Cardiac atrium fibroblast (primary cell): ENCODE measurements at places on chromosomes 5 and 9. TPM values are rescaled to one million over a fixed set of nuclear protein-coding genes. Genes with fewer than 3 reads are reported as not detected.

C9orf152 gene
- not detected in 2 replicates for total RNA-seq

ECSCR gene
- total RNA-seq, result 25.4 and 28.2 TPM in 2 replicates

DAPK1 gene
- 25.6 and 43.7 TPM in 2 replicates for total RNA-seq

TRIM36 gene
- 0.32 TPM in 1 of 2 replicates, not detected in the other for total RNA-seq

NR5A1 gene
- total RNA-seq, result not detected in 2 replicates

SPATA31D4 gene
- not detected in 2 replicates for total RNA-seq

SYNPO gene
- 68.2 and 86.0 TPM in 2 replicates for total RNA-seq

SH3RF2 gene
- total RNA-seq, result 0.16 and 0.18 TPM in 2 replicates

CCL19 gene
- not detected in 2 replicates for total RNA-seq

ARL14EPL gene
- not detected in 2 replicates for total RNA-seq

PCDHGA5 gene
- 0.32 and 2.2 TPM in 2 replicates for total RNA-seq

GRAMD2B gene
- total RNA-seq, result 5.8 and 14.1 TPM in 2 replicates

SELENOP gene
- total RNA-seq, result 25.3 and 32.5 TPM in 2 replicates

PCDHB10 gene
- 0.16 and 0.18 TPM in 2 replicates for total RNA-seq

CATSPER3 gene
- not detected in 2 replicates for total RNA-seq

CRB2 gene
- not detected in 2 replicates for total RNA-seq

ACOT12 gene
- 0.72 TPM in 1 of 2 replicates, not detected in the other for total RNA-seq

SOHLH1 gene
- total RNA-seq, result not detected in 2 replicates

SCGB3A1 gene
- total RNA-seq, result not detected in 2 replicates

ZNF454 gene
- 1.1 and 1.9 TPM in 2 replicates for total RNA-seq

ZNF462 gene
- 5.2 and 6.5 TPM in 2 replicates for total RNA-seq

PAXX gene
- total RNA-seq, result 17.7 and 29.2 TPM in 2 replicates

HAVCR2 gene
- not detected in 2 replicates for total RNA-seq

PDGFRB gene
- 84.3 and 108 TPM in 2 replicates for total RNA-seq

RLN2 gene
- not detected in 2 replicates for total RNA-seq

SPINK4 gene
- total RNA-seq, result not detected in 2 replicates
